ENCODE measurements at places on chromosomes 2 and 18.

DNA sequence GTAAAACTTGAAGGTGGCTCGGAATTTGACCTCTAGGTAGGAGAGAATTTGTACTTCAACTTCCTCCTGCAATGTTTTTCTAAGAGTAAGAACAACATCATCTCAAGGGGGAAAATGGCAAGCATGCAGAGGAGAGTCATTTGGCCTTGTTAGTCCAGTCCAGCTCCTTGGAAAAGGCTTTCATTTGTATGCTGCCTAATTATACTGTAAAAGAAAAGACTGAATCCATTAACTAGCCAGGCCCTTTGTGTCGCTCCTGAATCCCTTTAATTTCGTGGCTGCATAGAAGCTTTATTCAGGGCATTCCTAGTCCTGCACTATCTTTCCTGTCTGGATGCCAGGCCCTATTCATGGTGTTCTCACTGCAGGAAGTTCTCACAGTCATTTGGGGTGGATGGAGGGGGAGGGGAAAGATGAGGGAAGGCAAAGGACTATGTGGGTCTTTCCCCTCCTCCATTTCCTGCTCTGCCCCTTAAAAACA is 36.0 kb downstream of the PHLPP1 start:
- DNase-seq, result no peak

GRCh38 chr2:64692401-64692800 is 38.7 kb upstream of the SERTAD2 start:
- DNase-seq, result no peak

- DNase-seq, result no peak
Measured at GRCh38 chr2:201223089-201224073, 37.0 kb upstream of the CASP8 start.

GRCh38 chr2:172307800-172308199 is 119.6 kb upstream of the ITGA6 start:
- DNase-seq, result no peak

DNA sequence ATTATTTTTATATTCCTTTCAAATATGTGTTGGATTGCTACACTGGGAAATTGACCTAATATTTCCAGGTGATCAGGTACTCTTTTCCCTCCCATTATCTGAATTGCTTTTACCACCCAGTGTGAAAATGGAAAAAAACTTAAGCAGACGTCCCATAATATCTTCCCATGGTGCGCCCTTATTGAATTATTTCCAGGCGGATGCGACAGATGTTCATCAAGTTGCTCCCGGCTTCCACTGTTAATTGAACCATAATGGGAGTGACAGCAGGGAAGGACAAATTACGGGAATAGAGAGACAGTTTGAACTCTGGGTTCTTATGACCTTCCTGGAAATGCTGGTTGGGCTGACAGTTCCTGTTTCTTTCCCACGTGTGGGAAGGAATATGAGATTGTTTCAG is 93.3 kb downstream of the THSD7B start:
- DNase-seq, result no peak

GRCh38 chr2:33013684-33014110 is 66.9 kb downstream of the LTBP1 start:
- no peak for DNase-seq

DNA sequence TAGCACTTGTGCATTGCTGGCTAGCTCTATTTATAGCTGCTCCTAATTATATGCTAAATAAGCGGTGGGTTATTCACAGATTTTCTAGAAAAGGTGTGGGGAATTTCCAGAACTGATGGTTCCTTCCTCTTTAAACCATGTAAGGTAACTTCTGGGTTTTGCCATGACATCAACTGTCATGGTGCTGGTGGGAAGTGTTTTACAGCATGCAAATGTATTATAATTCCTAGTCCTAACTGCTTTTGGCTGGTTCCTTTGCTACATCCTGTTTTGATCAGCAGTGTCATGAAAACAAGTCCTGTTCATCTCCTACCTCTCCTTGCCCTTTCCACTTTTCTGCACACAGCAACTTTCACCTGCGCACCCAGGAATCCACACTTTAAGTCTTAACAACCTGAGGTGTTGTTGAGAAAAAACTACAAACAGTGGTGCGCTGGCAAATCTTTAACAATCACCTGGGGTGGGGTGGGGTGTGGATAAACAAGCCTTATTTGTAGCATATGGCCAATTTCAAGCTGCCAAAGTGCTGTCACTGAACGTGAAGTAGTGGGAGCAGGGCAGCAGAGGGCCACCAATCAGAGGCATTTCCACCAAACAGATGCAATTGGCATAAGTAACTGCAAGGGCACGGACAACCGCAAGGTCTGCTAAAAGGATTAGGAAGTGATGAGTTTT is 33.4 kb upstream of the SKOR2 start:
- DNase-seq, result no peak

DNA sequence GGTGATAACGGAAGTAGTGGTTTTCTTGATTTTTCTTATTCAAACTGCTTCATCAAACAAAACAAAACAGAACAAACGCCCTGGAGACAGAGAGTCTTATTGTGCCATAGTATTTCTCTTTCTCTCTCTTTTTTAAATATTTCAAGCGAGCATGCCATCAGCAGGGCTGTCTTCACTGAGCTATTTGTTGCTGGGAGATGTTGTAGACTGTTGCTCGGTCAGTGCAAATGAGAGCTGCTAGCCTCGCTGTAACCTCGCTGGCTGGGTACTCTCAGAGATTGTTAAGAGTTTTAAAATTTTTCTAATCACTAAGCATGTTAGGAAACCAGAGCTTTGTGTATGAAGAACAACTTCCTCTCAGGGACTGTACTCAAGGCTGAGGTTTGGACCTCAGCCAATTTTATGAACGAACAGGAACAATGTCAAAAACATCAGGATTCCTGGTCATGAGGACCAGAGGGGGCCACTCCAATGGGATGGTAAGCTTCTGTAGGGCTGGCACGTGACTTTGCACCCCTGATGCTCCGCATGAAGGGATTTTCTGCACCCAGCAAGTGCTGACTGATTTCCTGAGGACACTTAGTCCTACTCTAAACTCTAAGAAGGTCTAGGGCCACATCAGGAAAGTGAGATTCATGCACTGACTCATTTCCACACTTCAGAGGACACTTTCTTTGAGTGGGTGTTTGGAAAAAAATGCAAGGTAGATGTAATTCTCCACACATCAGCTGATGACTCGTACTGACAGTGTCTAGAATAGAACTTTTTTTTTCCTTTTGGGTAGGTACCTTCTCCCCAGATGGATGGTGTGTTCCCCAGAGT is 59.8 kb upstream of the IL1R1 start:
- no peak for DNase-seq

DNA sequence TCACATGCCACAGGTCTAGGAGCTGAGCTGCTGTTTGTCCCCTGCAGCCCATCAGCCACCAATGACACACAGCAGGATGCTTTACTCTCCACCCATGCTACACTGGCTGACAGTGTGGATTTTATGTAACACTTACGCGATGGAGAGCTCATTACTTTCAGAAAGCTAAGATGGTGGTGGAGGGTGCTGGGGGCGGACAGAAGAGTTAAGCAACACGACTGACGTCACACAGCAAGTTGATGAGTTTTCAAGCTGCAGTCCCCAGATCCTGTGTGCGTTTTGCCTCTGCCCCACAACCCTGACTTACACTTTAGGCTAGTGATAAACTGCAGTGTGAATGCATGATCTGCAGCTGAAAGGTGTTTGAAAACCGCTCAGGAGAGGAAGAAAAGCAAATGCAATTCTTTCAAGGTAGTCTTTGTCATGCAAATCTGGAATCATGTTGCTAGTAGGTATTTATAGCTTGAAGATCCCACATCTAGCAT is 42.4 kb downstream of the MRPS5 start:
- DNase-seq, result no peak

- DNase-seq, result no peak
Measured at GRCh38 chr2:224764565-224765236, 48.5 kb upstream of the CCDC195 start.

GRCh38 chr2:31957354-31958139 is 53.3 kb downstream of the MEMO1 start:
- no peak for DNase-seq

DNA sequence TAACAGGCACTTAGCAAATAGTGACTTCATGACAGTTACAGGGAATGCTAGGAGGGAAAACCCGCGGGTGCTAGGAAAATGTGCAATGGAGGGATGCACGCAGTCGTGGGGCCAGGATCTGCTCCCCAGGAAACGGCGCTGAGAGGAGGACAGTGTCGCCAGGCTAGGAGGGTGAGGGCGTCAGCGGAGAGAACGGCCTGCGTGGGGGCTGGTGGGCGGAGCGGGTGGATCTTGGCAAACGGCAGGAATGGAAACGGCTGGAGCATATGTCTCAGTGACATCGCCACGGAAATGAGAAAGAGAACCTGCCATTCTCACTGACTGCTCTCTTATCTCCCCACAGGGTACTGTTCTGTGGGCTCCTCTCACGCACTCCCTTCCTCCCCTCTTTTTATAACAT is 478.5 kb upstream of the ID2 start:
- no peak for DNase-seq

DNA sequence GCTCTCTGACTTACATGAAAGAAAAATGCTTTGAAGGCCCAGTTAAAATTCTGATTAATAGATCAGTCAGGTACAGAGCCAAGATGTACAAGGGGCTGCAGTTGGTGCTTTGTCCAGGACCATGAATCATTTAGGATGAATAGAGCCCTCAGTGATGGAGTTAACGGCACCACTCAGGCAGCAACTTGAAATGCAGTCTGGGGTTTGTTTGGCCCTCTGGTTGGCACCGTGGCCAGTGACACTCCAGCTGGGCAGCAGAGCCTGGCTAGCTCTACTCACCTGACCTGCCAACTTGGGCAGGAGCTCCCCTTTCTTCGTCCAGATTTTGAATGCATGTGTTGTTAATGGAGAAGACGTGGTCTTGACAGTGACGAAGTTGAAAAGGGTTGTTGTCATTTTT is 493.0 kb upstream of the ACVR2A start:
- DNase-seq, result no peak

Measured in NCI-H187 treated with DMSO at 0.1 percent for 48 hours (cell line).